NCI-H2081 treated with DMSO at 0.1 percent for 48 hours (cell line): ENCODE measurements at places on chromosomes 7 and 10.

GRCh38 chr7:73892003-73892999 is 31.3 kb downstream of the TMEM270 start:
- no peak for DNase-seq

- no peak for DNase-seq
These were observed 7.7 kb downstream of the KCNH2 start for GRCh38 chr7:150970424-150970823.

GRCh38 chr7:73871163-73872011 is 10.4 kb downstream of the TMEM270 start:
- DNase-seq: no peak

GRCh38 chr7:101225650-101226049 is 7.7 kb downstream of the ZNHIT1 start:
- no peak for DNase-seq

DNA sequence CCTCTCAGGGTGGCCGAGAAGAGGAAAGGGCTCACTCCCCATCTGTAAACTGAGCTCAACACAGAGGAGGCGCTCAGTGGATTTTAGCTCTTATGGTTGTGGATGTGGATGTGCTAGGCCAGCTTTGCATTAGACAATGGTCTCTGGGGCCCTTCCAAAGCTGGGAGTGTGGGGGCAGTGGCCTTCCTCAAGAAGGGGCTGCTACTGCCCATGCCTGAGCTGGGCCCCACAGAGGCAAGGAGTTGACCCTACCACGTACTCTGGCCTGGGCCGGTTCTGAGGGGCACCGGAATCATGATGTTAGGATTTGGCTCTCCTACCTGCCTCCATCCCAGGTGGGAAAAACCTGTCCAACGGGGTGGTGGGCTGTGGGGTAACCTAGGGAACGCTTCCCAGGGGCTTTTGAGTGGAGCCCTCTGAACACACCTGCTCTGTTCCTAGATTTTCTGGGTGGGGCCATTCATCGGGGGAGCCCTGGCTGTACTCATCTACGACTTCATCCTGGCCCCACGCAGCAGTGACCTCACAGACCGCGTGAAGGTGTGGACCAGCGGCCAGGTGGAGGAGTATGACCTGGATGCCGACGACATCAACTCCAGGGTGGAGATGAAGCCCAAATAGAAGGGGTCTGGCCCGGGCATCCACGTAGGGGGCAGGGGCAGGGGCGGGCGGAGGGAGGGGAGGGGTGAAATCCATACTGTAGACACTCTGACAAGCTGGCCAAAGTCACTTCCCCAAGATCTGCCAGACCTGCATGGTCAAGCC is 11.5 kb downstream of the AQP1 start:
- no peak for DNase-seq

GRCh38 chr7:151767557-151767956 is 109.4 kb downstream of the PRKAG2 start:
- DNase-seq: no peak

- DNase-seq: no peak
These were observed 400.2 kb downstream of the PHTF2 start for GRCh38 chr7:78198756-78199155.

DNA sequence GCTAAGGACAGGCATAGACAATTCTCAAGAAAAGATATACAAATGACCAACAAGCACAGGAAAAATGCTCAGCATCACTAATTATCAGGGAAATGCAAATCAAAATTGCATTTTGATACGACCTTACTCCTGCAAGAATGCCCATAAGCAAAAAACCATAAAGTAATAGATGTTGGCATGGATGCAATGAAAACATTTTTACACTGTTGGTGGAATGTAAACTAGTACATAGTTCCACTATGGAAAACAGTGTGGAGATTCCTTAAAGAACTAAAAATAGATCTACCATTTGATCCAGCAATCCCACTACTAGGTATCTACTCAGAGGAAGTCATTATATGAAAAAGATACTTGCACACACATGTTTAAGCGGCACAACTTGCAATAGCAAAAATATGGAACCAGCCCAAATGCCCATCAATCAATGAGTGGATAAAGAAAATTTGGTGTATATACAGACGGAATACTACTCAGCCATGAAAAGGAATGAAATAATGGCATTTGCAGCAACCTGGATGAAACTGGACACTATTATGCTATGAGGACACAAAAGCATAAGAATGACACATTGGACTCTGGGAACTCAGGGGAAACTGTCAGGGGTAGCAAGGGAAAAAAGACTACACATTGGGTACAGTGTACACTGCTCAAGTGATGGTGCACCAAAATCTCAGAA is 59.3 kb downstream of the DGKI start:
- no peak for DNase-seq

DNA sequence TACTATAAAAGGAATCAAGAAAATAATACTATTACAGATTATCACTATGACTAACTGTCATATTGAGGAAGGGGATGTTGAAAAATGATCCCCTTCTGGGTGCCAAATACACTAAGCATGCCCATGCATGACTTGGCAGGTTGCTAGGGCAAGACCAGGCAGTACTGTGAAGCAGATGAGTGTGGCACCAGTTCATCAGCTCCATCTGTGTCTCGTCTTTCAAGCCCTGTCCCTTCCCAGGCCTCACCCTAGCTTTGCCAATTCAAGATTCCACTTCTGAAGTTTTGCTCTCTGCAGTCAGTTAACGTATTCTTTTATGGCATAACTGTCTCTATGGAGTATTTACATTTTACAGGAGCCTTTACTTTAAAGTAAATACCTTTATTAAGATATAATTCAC is 135.6 kb upstream of the HPS1 start:
- DNase-seq: no peak

- DNase-seq: no peak
These were observed 5.6 kb downstream of the TLX1 start for GRCh38 chr10:101136708-101137121.

- DNase-seq: no peak
These were observed 48.7 kb downstream of the MYPN start for GRCh38 chr10:68158031-68158430.

DNA sequence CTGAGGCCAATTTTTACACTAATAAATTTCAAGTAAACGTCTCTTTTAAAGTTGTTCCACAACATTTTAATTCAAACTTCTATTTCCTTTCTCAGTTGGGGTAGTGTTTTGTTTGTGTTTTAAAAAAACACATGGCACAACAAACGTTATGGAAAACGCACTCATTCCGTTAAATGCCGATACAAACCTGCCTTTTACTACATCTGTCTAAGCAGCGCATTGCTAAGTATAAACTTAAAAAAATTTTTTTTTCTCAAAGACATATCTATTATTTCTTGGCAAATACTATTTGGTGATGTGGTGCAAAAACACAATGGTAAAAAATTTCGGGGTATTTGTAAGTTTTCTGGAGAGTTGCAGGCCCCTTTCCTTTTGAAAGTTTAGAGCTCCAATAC is 1.4 kb downstream of the SKIDA1 start:
- no peak for DNase-seq

DNA sequence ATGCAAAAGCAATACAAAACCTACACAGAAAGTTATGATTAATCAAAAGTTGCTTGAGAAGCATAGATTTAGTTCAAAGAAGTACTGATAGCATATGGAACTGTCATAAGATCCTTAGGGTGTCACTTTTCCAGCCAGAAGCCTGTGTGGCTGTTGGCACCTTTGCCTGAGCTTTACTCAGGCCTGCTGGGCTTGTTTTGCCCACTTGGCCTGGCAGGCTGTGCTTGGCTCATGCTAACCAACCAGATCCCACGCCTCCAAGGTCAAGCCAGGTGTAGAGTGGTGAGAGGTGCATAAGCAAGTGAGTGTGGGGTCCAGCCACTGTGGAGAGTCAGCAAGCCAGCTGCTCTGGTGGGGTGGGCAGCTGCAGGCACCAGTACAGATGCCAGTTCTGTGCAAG is 12.0 kb upstream of the LIPA start:
- no peak for DNase-seq

DNA sequence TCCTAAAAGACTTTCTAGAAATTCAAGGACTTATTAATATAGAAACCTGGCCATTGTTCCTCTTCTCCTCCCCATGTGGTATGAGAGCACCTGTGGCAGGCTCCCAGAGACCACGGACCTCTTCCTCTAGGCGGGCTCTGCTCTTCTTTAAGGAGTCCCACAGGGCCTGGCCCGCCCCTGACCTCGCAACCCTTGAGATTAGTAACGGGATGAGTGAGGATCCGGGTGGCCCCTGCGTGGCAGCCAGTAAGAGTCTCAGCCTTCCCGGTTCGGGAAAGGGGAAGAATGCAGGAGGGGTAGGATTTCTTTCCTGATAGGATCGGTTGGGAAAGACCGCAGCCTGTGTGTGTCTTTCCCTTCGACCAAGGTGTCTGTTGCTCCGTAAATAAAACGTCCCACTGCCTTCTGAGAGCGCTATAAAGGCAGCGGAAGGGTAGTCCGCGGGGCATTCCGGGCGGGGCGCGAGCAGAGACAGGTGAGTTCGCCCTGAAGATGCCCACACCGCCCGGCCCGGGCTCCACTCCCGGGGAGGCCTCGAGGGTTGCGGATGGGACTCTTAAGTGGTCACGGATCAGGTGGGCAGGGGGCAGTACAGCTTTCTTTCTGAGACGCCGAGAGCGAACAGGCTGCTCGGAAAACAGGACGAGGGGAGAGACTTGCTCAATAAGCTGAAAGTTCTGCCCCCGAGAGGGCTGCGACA is at the start of gene SLC26A4:
Gene SLC26A4, plus strand, starts transcription at position 448 of the 700 bp plus-strand sequence. CDS start 814 bp downstream, outside the sequence.
- no peak for DNase-seq

- DNase-seq: no peak
These were observed 109.9 kb upstream of the ADO start for GRCh38 chr10:62694537-62695126.

GRCh38 chr10:58023341-58024073 is 244.2 kb downstream of the IPMK start:
- DNase-seq: no peak

GRCh38 chr10:72034761-72035160 is 53.6 kb downstream of the SPOCK2 start:
- DNase-seq: no peak

- DNase-seq: no peak
These were observed 22.0 kb downstream of the CSGALNACT2 start for GRCh38 chr10:43160046-43160920.

- DNase-seq: no peak
These were observed 58.5 kb downstream of the LCOR start for GRCh38 chr10:96890580-96890979.

DNA sequence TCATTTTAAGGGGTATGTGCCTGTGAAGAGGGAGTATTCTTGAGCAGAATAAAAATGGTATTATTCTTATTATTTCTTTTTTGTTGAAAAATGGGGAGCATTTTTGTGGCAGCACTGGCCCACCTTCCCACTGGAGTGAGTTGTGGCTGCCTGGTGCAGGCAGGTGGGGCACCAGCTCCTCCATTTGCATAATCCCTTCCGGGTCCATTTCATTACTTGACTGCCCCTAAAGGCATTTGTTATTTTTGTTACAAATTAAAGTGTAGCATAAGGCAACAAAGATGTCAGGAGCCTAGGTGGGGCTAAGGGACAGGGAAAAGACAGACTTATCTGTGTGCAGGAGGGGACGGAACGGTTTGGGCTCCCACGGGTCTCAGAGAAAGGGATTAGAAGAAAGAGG is 26.8 kb downstream of the GOLGA7B start:
- no peak for DNase-seq

- no peak for DNase-seq
These were observed 53.3 kb upstream of the SP8 start for GRCh38 chr7:20839987-20840386.

- no peak for DNase-seq
These were observed 414.5 kb downstream of the HTR7 start for GRCh38 chr10:90443342-90443741.

GRCh38 chr10:21508706-21509331 is 16.7 kb downstream of the SKIDA1 start:
- DNase-seq: no peak

DNA sequence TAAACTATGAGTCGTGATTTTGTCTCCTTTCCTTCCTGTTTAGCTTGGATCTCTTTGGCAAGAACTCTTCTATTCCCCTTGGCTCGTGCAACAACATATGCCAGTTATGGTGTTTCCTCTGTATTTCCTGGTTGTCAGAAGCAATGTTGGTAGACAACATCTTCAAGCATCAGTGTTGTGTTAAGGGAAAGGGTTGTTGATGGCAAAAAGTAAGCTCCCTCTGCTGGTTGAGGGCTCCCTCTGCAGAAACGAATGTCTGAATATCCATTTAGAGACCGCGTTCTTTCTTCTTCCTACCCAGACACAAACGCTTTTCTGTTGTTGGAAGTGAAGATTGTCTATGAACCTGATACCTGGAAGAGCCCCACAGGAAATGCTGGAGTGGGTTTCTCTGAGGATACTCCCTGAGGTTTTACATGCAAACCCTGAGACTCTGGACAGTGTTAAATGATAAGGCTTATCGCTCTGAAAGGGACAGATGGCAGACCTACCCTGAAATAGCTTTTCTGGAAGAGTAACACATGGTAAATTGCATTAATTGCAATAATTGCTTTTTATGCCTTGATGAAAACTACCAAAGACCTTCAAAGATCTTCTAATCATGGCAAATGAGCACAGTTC is 23.5 kb upstream of the C1QL3 start:
- no peak for DNase-seq

- DNase-seq: no peak
These were observed 563.6 kb upstream of the SEMA3D start for GRCh38 chr7:85750454-85750949.

GRCh38 chr7:142722248-142722794 is 27.0 kb upstream of the PRSS1 start:
- DNase-seq: no peak

DNA sequence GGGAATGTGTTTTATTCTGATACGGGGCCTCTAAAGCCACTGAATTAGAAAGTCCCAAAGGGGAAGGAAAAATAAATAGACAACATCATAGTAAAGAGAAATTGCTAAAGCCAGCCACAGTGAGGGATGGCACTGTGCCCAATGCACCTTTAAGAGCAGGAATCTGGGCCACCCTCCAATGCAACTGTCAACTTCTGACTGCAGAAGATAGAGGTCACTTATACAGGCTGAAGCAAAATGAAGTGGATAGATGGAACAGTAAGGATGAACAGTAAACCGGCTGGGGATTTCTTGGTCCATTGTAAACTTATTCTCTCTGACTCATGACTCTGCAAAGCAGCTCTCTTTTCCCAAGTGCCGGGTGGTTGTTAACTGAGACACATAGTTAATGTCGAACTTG is 54.0 kb upstream of the KCNIP2 start:
- DNase-seq: no peak

DNA sequence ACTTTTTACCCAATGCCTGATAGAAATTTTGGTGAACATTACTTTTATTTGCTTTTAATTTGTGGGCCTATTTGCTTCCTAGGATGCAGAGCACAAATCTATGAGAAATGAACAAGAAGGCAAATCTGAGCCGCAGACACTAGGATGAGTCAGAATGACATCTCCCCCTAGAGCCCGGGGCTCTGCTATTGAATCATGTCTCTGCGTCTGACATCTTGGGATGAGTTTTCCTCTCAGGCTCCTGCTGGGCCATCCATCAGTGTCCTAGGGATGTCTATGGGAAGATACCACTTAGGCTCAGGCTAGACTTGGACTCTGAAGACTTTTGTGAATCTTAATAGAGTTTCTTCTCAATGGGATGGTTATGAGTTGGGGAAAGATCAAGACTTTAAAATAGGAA is 157.3 kb upstream of the MTPN start:
- no peak for DNase-seq

GRCh38 chr10:62830679-62831078 is 14.5 kb upstream of the EGR2 start:
- no peak for DNase-seq
